Testis (tissue), 5 donors: ENCODE measurements at places on chromosomes 7 and 10.

DNA sequence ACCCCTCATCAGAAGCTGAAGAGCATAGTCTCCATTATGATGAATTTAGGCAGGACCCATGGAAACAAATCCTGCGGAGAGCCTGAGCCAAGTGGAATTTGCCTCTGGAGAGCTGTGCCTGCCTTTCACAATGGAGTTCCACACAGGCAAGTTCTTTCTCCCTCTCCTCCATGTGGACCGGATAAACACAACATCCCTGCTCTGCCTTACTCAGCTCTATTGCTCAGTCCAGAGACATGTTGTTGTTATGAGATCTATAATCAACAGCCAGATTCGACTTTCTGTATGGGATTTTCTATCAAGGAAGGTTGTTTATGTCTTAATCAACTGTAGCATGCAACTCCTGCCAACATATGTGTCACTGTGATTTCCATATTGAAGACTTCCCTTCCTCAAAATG, 59.5 kb upstream of the ELMO1 start:
- DNase-seq = no peak

- DNase-seq = no peak
These were observed 775.4 kb downstream of the TYW1 start for GRCh38 chr7:67771846-67772605.

- DNase-seq = peak; percentile 87
These were observed at the start of gene PCGF6 for GRCh38 chr10:103350517-103351260. Gene PCGF6, minus strand, starts transcription at chr10:103351140. Its CDS starts 74 bp downstream, at chr10:103351066.

DNA sequence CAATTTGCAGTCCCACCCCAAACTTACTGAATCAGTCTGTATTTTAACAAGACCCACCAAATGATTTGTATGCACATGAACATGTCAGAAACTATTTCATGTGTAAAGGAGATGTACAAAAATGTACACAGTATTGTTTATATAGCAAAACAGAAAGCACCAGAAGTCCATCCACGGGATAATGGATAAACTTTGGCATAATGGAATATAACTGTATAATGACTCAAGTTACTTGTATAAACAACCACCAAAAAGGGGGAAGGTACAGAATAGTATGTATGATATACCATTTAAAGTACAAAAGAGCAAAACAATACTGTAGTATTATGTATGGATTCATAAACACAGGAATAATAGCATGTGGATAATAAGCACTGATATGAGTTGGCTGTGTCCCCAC, 22.4 kb downstream of the NUP42 start:
- no peak for DNase-seq

DNA sequence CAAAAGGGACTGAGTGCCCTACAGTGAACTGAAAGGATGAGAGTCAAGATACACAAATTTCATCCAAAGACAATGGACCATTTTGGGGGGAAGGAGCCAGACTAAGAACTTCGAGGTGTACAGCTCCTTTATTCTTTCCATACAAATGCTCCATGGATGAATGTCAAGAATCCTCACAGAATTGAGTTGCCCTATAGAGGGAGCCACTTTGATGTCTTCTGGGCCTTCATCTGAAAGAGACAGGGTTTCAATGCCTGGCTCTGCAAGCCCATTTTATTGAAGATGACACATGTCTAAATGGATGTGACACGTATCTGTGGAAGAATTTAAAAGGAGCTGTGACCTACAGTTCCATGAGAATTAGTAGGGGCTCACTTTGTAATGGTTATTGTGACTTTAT, 32.0 kb upstream of the NRG3 start:
- no peak for DNase-seq

- no peak for DNase-seq
These were observed 140.8 kb downstream of the ADAM12 start for GRCh38 chr10:126247446-126247975.

DNA sequence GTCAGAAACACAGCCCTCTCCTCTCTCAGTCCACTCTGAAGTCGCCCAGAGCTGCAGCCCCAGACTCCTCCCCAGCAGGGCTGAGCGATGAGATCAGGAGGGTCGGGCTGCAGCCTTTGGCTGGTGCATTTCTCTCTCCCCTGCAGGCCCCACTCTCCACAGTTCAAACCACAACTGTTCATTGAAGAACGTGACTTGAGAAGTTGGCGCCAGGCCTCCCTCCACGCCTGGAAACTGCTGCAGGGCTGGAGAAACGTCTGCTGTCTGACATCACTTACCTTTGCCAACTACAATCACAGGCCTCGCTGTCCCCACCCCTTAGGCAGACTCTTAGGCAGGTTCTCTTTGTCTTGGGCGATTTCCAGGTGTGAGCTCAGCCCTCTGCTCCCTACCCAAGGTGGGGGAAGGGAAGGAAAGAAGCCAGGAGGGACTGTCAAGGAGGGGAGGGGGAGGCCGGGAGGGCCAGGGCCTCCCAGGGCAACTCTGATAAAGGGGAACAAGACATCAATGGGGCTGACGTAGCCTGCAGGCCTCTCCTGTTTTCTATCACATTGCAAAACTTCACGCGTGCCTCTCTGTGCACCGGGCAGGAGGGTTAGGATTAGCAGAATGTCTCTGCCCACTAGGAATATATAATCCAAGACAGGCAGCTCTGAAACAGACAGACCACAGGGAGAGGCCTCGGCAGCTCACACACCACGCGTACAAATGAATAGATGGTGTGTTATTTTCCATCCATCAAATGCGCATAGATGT, 32.7 kb downstream of the CALML5 start:
- peak; percentile 41 for DNase-seq

DNA sequence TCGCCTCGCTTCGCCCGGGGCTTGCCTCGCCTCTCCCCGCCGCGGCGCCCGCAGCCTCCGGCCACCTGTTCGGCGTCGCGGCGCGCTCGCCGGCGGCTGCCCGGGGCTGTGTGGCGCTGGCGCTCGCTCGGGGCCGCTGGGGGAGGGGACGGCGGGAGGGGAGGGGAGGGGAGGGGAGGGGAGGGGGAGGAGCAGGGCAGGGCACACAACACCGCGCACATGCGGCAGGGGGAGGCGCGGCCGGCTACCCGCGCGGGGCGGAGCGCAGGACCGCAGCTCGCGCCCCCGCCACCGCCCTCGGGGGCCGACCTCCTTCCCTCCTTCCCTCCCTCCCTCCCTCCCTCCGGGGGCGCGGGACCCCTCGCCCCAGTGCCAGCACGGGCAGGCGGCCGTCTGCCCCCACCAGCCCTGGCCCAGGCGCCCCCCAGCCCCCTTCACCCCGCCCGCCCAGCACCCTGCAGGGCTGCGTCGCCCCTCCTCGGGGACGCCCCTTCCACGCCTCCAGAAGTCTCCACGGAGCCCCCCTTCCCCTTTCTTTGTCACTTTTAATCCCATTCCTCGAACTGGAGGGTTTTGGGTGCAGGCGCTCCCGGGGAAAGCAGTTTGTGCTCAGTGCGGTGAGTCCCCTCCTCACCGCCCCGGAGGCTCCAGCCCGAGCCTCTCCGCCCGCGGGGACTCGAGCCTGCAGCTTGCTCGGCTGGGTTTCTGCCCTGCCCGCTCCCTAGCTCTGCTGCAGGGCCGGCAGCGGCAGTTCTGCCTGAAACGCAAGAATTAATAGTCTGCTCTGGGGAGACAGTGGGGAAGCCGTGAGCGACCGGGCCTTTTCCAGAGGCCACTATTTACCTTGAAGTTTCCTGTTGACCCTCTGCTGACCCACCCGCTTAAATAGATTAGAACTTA, at the start of gene PARD3:
Gene PARD3 (minus strand): TSS at position 112 of the 900 bp plus-strand sequence. CDS start 301 bp downstream, outside the sequence.
- peak; percentile 77 for DNase-seq

- DNase-seq = no peak
These were observed 2.1 kb upstream of the TMEM72 start for GRCh38 chr10:44908936-44909630.

- DNase-seq = no peak
These were observed 197.0 kb downstream of the PLXNA4 start for GRCh38 chr7:132379292-132379691.

DNA sequence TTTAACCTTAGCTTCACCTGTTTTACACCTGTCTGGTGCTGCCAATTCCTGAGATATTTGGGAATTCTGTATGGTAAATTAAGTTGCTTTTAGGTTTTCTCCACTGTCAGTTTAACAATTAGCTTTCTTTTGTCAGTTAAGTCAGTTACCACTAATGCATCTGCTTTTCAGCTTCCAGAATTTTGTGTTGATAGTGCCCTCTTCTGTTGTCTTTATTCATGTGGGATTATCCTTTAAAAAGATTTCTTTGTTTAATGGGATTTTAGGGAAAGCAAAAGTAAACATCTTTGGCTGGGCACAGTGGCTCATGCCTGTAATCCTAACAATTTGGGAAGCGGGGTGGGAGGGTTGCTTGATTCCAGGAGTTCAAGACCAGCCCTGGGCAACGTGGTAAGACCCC, 8.1 kb downstream of the TFAM start:
- no peak for DNase-seq

DNA sequence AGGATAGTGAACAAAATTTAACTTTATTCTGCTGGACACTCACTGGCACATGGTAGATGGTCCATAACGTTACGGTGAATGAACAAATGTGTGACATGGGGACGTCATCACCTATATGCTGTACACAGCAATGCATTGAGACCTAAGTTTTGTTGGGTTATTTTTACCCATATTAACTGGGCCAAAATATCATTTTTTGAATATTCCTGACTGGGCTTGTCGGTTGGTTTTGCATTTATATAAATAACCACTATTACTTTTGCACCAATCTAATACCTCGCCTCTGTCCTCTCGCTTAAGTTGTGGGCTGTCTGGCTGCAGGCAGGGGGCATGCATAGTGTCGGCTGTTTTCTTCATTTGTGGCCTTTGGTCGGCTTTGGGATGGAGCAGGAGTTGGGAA, 161.7 kb downstream of the USP6NL start:
- DNase-seq = no peak
